Foreskin keratinocyte (primary cell): ENCODE measurements at places on chromosomes 13 and 19. TPM values are rescaled to one million over a fixed set of nuclear protein-coding genes. Genes with fewer than 3 reads are reported as not detected.

C19orf18 gene
- 0.32 and 0.44 TPM in 2 replicates for total RNA-seq

CLEC17A gene
- total RNA-seq = not detected in 2 replicates

DNMT1 gene
- total RNA-seq = 138 and 160 TPM in 2 replicates

KIR3DL1 gene
- not detected in 2 replicates for total RNA-seq

C13orf46 gene
- not detected in 2 replicates for total RNA-seq
